HEK293T (cell line): ENCODE measurements at places on chromosomes 16 and 17.

DNA sequence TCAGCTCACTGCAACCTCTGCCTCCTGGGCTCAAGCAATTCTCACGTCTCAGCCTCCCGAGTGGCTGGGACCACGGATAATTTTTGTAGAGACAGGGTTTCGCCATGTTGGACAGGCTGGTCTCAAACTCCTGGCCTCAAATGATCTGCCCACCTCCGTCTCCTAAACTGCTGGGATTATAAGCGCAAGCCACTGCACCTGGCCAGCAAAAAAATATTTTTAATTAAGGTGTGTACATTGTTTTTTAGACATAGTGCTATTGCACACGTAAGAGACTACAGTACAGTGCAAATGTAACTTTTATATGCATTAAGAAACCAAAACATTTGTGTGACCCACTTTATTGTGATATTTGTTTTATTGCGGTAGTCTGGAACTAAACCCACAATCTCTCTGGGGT, 49.0 kb downstream of the NACA2 start:
- DNase-seq, result no peak

DNA sequence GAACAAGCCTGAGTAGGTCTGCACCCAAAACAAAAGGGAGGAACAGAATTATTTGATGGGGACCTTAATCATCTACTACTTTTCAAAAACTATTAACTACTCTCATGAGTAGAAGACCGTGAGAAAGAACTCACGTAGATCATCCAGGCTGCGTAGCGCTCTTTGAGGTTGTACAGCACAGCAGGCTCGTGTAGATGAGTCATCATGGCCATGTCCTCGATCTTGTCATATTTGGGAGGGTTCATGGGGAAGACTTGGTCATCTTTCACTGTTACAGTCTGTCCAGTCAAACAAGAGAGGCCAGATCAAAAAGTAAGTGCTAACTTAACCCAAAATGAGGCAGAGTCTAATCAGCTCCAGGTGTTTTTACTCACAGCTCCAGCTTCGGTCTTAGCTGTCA, 2.3 kb downstream of the MYH1 start:
- no peak for DNase-seq

- no peak for DNase-seq
Observed at GRCh38 chr17:67260170-67260987, 15.4 kb upstream of the HELZ start.

- DNase-seq, result peak; percentile 61
Observed at GRCh38 chr17:43940630-43941029, 1.6 kb downstream of the PPY start.

GRCh38 chr17:40612599-40613244, 34.9 kb downstream of the SMARCE1 start:
- no peak for DNase-seq

DNA sequence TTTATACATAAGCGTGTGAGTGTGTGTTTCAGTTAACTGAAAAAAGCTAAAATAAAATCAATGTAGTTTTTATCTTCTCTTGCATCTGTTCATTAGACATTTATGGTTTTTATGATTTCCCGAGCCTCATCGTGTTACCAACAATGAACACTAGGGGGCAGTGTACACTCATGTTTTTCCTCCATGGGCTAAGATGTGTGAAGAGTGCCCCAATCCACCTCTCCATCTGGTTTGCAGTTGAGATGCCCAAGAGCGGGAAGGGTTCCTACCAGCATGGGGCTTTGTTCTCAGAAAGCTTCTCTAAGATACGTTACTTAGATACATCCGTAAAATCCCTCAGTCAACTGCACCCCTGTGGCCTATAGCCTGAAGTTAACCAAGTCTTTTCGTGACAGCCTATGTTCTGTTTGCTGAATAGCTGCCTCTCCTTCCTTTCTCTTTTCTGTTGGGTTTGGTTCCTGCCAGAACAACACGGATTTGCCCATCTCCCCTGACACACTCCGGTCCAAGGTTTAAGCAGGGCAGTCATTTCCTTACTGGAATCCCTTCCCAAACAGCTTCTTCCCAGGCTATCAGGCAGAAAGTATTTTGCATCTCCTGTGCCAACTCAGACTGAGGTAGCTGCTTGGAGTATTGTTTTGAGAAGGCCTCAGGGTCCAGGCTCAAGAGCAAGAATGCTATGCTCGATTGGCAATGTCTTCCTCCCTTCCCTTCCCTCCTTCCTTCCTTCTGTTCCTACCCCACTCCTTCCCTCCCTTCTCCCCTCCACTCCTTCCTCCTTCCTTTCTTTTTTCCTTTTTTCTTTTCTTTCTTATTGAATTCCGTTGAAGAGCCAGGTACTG, 12.9 kb upstream of the ELAC2 start:
- DNase-seq, result peak; percentile 68

- no peak for DNase-seq
Observed at GRCh38 chr16:31177136-31177535, 2.8 kb upstream of the FUS start.

DNA sequence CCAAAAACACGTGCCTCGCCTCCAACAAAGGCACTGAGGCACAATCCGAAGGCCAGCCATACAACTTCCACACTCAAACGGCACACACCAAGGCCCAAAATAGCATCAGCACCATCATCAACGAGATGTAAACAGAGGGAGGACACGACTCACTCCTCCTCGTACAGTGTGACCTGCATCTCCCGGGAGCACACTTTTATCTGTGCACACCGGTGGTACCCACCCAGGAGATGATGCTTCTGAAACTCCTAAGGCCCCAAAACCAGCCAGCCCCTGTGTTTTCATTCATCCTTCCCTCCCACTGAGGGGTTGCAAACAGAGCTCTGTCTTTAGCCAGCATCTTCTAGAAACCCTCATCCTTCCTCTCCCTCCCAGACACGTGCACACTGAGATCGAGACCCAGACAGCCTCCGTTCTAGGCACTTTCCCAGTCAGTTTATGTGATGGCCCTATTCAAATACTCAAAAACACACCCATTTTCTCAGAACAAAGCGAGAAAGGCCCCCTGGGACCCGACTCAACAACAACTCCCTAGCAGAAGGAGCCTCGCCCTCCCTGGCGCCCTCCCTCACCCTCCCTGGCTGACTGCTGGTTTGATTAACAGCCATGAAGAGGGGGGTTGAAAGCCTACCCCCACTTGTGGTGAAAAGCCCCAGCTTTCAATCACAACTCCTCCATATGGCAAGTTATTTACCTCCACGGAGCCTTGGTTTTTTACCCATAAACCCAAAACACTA, 76.3 kb downstream of the GAS7 start:
- DNase-seq, result no peak

- DNase-seq, result no peak
Observed at GRCh38 chr16:66920924-66921680, 2.4 kb upstream of the CDH16 start.
